ENCODE measurements at places on chromosomes 1 and 21.

- DNase-seq = peak; percentile 47
These were observed 12.5 kb upstream of the TTC22 start for GRCh38 chr1:54813485-54814125.

DNA sequence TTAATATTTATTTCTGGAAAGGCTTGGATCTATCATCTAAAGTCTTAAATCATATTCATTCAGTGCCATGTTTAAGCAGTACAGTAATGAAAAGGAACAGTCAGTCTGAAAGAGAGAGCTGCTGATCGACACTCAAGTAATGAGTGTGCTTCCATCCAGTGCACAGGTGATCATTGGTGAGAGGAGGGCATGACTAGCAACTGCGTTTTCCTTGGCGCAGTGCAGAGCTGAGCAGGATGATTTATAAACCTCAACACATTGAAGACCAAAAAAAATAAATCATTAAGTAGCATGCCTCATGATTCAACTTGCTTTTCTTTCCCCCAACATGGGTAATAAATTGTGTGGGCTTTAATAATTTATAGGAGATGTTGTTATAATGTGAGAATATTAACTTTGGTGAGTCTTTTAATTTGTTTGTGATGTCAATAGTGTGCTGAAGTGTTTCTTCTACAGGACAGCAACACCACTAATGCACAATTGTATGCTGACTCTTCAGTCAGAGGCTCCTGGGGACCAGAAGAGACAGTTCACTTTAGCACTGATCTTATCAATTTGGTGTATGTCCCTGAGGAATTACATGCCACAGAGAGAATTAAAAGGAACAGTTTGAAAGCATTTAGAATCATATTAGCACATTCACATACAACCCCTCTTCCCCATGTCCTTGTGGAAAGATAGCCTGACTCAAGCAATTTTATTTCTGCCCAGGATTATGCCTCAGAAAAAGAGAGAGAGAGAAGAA, 199.7 kb upstream of the ADGRL2 start:
- no peak for DNase-seq

GRCh38 chr1:42504535-42505128, 41.5 kb downstream of the CCDC30 start:
- DNase-seq = no peak

DNA sequence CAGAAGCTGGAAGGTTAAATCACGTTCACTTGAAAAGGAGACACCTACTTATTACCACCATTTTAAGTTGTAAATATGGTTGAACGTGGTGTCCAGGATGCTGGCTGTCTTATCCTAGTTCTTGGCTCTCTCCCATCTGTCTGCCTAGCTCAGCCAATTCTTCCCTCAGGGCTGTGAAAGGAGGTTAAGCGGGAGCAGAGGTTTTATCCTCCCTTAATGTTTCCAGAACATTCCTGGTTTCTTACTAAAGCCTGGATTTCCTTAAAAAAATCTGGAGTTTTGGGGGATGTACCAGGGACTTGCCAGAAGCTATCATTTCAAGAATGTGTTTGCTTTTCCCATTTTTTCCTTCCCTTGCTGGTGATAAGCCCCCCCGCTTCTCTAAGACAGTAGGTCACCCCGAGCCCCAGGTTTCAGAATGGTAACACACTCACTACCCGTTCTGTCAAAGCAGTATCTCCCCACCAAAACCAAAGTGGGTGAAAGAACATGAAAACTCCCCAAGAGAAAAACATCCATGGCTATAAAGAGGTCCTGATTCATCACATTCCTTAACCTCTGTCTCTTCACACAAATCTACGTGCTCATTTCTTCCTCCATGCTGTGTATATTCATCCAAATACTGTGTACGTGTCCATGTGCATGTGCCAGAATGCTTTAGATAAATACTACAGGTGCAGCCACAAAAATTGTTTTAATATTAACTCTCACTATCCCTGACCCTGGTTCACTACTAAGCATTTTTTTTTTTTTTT, 114.7 kb downstream of the MAP3K21 start:
- DNase-seq = no peak

DNA sequence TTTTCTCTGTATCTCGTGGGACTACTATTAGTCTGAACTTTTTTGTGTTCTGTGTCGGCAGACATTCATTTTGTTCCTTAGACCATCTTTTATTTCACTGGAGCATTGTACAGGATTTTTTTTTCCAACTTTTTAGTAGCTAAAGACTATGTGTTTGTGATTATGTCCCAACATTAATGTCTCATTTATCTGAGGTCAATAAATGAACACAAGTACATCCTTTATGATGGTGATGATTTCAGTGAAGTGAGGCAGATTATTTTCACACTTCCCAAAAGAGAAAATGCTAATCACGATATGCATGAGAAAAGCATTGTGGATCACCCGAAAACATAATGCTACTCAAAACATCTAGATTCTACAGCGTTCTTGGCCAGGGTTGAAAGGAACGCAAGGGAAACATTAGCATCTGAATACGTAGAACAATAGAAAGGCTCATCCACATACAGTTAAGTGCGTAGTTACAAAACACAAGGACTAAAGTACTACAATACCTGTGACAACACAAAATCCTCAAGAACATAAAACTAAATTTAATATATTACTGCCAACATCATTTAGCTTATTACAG, 981.7 kb upstream of the NCAM2 start:
- no peak for DNase-seq

DNA sequence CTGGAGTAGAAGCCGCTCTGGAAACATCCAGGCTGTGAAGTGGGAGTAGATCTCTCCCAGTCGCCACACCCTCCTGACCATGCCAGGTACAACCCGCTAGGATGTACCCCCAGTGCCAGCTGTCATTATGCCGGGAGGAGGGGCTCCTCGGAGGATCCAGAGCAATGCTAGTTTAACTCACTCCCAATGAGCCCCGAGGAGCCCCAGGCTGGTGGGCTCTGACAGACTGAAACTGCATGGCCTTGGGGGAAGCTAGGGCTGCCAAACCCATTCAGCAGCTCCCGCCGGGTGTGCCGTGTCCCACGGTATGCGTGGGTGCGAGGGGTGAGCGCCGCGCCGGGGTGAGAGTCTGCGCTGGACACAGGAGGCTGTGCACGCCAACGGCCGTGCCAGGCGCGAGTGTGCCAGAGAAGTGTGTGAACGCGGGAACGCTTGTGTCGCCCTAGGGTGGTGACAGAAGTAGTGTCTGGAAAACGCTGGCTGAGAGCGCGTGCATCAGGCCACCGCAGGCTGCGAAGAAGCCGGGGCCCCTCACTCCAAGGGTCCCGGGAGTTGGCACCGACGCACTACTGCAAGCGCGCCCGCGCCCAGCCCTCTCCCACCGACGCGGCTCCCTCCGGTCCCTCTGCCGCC, 177.1 kb upstream of the EDN2 start:
- peak; percentile 47 for DNase-seq

DNA sequence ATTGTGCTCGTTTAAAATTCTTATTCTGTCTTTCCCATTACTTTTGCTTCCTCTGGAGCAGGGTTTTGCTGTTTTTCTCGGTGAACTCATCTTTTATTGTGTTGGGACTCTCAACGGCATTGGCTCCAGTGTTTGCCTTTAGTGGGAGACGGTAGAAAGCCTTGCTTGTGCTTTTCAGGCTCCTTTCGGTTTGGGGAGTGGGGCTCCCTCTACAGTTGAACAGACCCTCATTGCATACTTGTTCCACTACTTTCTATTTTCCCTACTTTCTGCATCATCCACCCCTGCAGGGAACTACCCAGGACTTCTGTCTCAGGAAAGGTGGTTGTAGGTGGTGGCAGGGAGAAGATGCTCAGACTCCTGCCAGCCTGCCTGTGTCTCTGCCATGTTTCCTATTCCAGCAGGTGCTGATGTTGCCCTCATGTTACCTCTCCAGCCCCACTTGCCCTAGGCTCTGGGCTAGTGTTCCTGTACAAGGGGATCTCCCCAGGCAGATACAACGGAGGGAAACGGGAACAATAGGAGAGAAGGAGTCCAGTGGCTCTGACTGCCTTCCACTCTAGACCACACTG, 68.5 kb upstream of the ZBTB18 start:
- no peak for DNase-seq

GRCh38 chr21:26281506-26281905, 110.9 kb upstream of the APP start:
- no peak for DNase-seq

DNA sequence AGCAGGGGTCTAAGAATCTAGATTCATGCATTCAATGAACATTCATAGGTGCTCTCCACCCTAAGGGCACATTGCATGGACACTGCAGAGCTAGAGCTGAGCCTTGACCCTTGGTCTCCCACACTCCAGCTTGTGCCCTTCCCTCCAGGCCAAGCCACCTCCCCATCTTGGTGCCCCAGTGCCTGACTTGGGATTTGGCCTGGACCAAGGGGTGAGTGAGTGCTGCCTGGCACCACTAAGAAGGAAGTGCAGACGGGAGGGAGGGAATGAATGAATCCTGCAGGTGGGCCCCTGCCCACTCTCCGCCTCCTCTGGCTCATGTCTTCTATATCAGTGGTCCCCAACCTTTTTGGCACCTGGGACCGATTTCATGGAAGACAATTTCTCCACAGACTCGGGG, 146.7 kb downstream of the TRABD2B start:
- DNase-seq = no peak

- DNase-seq = no peak
These were observed 70.6 kb upstream of the NEK7 start for GRCh38 chr1:198086051-198086745.

DNA sequence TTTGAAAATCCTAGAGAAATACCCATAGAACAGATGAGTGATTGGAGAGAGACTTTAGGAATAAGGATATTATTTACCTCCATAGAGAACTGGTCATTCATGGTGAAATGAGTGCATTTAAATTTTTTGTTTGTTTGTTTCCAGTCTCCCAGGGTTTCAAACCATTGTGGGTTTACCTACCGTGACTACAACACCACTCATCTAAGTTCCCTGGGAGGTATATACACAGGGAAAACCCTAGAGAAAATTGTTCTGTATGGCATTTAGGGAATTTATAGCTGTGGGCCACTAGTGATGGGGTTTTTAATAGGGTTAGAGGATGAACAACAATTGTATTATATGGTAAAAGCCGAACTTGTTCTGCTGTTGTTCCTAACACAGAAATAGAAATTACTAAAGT, 109.2 kb downstream of the USP25 start:
- DNase-seq = no peak

Data from GM06990 (cell line).